ENCODE measurements at places on chromosomes 2 and 18.
A peak's percentile ranks its signal among the peaks of the same experiment; 100 is the strongest.

GRCh38 chr2:42132966-42133641 is 36.0 kb upstream of the EML4 start:
- peak; percentile 54 for DNase-seq

DNA sequence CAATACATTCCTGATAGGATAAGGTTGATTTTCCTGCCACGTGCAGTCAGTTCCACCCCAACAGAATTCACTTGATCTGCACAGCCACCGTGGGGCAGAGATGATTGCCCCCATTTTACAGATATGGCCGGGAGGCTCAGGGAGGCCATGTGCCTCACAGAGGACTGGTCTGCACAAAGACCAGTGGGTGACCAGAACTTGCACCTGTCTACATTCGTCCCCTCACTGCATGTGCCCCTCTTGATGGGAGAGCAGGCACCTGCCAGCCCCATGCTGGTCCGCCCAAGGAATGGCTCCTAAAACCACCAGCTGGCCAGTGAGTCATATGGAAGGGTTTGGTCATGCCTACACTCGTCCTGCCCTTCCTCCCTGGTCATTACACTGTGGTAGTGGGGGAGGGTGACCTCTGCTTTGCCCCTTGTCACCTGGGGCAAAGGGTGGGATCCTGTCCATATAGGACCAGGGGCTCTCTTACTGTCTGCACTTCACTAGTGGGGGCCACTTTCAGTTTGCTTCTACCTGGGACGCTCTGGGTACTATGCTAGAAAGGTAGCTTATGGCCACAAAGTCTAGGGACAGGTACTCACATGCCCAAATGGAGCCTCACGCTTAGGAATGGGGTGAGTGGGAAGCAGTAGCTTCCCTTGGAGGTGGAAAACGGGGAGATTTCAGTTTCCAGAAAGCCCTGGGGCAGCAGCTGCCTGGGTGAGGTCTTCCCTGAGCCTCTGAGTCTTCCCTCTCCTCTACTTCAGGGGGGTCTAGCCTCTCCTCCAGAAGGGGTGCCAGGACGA is 14.7 kb downstream of the RRM2 start:
- DNase-seq, result no peak

DNA sequence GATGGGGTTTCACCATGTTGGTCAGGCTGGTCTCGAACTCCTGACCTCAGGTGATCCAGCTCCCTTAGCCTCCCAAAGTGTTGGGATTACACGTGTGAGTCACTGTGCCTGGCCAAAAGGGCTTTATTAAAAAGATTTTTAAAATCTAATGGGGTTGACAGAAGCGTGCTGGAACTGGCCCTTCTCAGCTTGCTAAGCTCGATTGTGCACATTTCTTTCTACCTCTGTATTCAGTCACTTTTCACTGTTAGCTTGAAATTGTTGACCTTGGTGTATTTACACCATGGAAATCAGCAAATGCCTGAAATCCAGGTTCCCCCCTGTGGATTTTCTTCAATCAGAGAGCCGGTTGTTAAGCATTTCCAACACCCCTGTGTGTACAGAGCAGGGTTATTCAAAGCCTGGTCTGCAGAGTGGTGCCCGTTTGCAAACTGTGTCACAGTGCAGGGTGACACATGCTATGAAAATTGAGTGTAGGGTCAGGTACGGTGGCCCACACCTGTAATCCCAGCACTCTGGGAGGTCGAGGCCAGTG is 140.2 kb downstream of the TGIF1 start:
- DNase-seq, result no peak

DNA sequence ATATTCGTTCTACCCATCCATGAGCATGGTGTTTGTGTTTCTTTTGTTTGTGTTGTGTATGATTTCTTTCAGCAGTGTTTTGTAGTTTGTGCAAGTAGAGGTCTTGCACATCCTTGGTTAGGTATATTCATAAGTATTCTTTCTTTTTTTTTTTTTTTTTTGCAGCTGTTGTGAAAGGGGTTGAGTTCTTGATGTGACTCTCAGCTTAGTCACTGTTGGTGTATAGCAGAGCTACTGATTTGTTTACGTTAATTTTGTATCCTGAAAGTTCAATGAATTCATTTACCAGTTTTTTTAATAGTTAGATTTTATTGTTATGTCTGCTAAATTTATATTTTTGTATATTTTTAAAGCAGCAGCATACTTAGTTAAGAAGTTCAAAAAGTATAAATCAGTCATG is 834.4 kb upstream of the NRXN1 start:
- no peak for DNase-seq

- no peak for DNase-seq
These were observed 228.6 kb downstream of the TNS1 start for GRCh38 chr2:217774232-217774631.

GRCh38 chr18:683531-683930 is 26.1 kb downstream of the TYMS start:
- no peak for DNase-seq

DNA sequence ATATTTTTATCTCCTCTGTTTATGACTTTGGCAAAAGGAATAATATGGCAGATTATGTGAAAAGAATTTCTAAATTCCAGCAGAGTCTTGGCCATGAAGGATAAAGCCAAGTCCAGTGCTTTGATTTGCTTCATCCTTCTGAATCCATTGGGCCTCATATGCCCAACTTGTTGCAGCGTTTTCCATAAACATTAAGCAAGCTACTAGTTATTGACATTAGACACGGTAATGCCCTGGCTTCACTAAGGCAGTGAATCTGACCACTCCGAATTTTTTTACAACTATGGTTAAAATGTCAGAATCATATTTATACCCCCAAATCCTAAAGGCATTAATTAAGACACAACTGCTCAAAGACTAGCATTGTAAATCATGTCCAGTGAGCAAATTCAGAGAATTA is 79.8 kb downstream of the MAPRE2 start:
- no peak for DNase-seq

DNA sequence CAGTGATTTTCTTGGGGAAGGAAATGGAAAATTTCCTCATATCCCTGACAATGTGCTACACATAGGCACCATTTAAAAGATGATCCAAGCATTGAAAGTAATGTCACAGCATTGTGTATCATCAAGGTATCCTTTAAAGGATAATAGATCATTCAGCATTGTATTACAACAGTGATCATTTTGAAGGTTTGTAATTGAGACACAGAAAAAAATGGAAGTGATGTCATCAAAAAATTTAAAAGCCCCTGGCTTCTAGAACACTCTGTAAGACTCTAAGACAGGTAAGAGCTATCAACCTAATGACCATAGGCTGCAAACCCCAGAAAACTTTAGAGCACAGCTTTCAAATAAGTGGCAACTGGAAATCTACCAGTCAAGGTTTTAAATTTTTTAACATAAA is 271.4 kb downstream of the ETAA1 start:
- no peak for DNase-seq

GRCh38 chr2:202221873-202222272 is 16.5 kb downstream of the SUMO1 start:
- DNase-seq, result no peak

GRCh38 chr2:208571764-208572131 is 165.2 kb downstream of the PTH2R start:
- peak; percentile 97 for DNase-seq

DNA sequence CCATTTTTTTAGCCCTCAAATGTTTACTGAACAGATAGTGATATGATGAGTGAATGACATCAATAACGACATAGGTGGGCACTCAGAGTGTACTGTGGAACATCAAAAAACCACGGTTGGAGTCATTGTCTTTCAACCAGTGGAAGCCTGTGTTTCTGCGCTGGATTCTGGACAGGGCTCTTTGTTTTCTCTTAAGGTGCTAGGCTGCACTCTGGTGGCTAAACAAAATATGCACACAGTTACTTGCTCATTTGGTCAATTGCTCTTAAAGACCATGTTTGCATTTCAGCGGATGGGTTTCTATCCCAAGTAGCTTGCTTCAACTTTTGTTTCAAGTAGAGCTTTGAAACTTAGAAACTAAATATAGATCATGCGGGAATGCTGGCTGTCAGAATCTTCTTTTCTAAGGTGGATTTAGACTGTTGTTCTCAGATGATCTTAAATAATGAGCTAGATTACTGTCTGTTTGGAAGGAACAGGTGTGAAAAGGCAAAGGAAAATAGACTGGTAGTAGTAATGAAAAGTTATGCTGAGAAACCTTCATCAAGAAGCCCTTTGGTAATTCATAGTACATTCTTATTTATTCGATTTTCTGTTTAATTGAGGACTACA is 48.5 kb upstream of the LYPD6B start:
- peak; percentile 58 for DNase-seq

GRCh38 chr2:25524507-25524906 is 148.9 kb downstream of the DTNB start:
- no peak for DNase-seq

- no peak for DNase-seq
These were observed 76.6 kb downstream of the COBLL1 start for GRCh38 chr2:164764996-164765395.

- DNase-seq, result no peak
These were observed 148.4 kb upstream of the MYO3B start for GRCh38 chr2:170029551-170029950.

DNA sequence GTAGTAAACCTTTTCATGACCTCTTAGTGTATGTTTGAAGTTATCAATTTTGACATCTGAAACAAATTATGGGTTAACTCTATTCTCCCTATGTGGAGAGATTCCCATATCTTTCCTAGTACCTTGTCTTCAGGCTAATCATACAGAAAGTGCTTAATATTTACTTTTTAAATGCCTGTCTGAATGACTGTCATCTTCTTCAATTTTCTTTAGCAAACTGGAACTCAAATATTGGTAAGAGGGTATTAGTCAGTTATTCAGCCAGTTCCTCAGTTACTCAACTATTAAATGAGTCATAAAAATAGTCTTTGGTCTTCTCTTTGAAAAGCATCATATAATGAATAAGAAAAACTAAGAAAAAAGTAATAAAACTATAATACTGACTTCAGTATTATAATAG is 1038.0 kb upstream of the PIK3C3 start:
- DNase-seq, result no peak

DNA sequence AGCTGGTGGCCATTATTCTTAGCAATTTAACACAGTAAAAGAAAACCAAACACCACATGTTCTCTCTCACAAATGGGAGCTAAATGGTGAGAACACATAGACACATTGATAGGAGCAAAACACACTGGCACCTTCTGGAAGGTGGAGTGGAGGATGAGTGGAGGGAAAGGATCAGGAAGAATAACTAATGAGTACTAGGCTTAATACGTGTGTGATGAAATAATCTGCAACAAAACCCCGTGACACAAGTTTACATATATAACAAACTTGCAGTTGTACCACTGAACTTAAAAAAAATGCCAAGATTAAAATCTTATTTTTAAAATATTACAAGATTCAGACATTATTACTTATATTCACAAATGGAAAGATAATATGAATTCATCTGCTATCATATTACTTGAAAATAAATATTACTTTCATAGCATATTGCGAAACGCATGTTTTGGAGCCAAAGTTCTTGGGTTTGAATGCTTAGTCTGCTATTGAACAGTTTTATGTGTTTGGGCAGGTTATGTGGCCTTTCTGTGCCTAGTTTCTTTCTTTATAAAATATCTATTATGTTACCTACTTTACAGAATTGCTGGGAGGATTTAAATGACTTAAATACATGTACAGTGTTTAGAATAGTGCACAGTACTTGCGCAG is 20.5 kb downstream of the ANKRD62 start:
- DNase-seq, result no peak

- no peak for DNase-seq
These were observed 469.0 kb upstream of the POU3F3 start for GRCh38 chr2:104384961-104385360.

DNA sequence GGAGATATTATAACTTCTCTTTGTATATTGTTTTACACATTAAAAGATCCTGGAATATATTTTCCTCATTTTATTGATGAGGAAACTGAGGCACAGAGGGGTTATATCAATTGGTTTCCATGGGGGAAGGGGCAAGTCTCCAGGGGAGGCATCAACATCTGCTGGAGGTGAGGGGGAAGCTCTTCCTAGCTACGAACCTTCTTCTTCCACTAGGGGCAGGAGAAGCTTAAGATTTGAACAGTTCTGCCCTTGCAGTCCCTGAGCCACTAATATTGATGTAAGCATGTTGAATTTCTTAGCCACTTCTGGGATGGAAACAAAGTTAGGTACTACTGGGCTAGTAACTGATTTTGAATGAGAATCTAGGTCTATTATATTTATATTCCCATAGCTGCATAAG is 140.1 kb upstream of the AQP4 start:
- DNase-seq, result no peak

- DNase-seq, result no peak
These were observed 97.9 kb upstream of the KLHL29 start for GRCh38 chr2:23286758-23287704.

GRCh38 chr2:207334624-207335371 is 169.1 kb upstream of the KLF7 start:
- DNase-seq, result no peak

DNA sequence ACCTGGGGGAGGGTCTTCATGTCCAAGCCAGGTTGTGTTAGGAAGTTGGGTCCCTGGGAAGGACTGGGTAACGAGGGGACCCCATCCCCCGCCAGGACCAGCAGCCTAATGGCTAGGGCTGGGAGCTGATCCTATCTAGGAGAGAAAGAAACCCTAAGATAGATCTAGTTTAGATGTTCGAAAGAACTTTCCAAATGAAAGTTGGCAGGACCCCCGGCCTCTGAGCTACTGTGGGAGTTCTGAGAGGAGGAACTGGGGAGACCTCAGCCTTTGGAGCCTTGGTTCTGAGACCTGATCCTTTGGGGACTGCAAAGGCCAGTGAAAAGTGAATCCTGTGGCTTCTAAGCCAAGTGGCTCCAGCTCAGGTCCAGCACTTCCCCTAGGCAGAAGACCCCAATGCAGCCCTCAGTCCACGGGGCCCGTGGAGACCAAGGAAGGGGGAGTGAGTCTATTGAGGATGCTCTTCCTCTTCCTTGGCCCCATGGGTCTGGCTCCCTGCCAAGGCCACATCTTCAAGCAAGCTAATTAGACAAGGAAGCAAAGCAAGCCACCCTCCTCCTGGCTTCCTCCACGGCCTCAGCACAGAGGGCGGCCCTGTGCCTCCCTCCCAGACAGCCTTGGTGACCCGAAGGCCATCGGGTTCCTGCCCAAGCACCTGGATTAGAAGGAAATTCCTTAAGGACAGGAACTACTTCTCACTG is 23.5 kb downstream of the CCT7 start:
- DNase-seq, result peak; percentile 33

DNA sequence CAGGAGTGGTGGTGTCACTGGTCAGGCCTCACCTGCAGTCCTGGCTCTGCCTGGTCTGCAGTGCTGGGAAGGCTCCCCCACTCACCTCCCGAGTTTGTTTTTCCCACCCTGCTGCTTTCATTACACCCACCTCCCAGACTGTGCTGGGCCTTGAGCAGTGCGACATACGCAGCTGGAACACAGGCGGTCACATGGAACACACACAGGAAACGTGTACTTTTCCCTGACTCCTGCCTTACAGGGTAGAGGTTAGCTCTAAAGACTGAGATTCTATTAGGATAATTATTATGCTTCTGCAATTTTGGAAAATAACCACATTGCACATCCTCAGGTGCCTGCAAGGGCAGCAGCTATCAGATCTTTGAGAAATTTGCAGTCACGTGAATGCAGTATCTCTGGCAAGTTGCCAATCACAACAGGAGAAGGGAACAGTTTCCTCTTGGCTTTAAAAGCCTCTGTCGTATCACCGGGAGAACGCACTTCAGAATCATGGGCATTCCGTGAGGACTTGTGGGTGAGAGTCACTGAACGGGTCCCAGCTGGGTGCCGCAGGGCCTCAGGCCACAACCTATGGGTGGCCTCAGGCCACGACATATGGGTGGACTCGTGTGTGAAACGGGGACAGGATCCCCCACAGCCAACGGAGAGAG is 136.5 kb downstream of the ZNF236 start:
- DNase-seq, result no peak

Measured in erythroblast (primary cell).